ENCODE measurements at places on chromosomes 12 and 14.

- no peak for DNase-seq
Observed at GRCh38 chr12:108955225-108955835, 65.5 kb downstream of the SVOP start.

DNA sequence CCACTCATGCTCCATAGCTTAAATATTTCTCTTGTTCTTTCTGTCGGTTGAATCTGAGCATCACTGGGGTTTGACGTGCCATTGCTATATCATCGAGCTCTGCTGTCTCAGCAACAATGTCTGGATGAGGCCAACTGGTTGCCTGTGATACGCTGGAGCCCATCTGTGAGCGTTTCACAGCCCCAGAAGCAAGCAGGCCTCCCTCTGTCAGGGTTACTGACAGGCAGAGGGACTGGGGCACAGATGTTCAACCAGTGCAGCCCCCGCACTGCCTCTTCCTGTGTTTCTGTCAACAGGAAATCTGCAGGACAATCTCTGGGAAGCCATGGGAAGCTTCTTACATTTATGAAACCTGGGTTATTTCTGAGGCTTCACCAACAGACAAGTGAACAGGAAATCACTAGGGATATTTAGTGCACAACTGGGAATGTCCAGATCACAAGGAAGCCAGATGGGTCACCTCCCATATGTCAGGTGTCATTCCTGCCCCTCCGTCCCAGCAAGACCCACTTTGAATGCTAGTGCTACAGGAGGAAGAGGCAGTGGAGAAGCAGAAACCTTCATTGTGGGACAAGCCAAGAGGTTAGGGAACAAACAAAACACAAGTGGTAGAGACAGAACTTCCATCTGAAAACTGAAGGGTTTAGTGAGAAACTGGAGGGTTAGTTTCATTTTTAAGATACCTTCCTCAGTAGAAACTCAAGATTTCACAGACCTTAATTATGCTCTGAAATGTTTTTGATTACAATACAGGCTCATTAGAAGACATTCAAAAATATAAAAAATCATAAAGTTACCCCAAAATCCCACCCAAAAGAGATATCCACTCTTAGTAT is 24.1 kb downstream of the DMAC2L start:
- DNase-seq, result no peak

- DNase-seq, result no peak
Observed at GRCh38 chr14:70770490-70770889, 38.8 kb downstream of the MAP3K9 start.

DNA sequence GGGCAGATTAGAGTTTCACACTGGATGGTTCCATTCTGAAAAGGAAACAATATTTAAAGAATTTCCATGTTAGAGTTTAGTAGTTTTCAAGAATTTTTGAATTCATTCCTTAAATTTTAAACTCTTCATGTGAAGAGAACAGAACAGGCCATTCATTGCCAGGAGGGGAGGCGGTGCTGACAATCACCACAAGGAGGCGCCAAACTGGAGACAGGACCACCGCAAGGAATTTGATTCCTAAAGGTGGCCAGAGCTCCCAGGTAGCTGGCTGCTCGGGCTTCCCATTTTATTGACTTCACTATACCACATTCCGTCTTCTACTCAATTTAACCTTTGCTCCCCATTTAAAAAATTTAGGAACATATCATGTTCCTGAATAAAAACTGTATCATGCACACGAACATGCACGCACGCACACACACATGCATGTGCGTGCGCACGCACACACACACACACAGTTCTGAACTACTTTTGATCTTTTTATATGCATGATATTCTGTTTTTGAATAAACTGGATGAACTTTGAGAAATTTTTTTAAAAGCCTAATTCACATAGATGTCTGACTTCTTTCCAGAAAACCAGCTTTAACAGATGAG is 101.2 kb downstream of the NELL2 start:
- DNase-seq, result peak; percentile 75

DNA sequence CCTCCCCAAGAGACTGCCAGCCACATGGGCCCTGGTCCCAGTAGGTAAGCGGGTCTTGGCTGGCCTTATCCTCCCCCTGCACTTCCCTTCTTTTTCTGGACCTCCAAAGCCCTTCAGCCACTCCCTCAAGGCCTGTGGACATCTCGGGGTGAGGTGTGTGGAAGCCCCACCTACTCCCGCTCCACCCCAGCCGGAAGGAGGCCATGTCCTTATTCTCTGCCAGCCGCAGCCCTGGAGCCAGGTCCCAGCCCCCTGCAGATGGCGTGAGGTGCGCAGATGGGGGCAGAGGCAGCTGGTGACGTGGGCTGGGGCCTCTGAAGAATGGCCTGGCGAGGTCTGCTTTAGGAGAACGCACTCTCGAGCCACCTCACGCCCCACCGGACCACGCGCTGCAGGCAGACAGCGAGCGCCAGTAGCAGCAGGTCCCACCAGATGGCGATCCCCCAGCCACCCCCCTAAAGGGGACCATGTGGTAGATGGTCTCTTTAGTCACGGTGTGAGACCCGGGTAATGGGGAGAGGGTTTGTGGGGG is 167.1 kb downstream of the TSPAN9 start:
- DNase-seq, result no peak

GRCh38 chr12:18643681-18644080 is 94.1 kb downstream of the PLCZ1 start:
- no peak for DNase-seq

DNA sequence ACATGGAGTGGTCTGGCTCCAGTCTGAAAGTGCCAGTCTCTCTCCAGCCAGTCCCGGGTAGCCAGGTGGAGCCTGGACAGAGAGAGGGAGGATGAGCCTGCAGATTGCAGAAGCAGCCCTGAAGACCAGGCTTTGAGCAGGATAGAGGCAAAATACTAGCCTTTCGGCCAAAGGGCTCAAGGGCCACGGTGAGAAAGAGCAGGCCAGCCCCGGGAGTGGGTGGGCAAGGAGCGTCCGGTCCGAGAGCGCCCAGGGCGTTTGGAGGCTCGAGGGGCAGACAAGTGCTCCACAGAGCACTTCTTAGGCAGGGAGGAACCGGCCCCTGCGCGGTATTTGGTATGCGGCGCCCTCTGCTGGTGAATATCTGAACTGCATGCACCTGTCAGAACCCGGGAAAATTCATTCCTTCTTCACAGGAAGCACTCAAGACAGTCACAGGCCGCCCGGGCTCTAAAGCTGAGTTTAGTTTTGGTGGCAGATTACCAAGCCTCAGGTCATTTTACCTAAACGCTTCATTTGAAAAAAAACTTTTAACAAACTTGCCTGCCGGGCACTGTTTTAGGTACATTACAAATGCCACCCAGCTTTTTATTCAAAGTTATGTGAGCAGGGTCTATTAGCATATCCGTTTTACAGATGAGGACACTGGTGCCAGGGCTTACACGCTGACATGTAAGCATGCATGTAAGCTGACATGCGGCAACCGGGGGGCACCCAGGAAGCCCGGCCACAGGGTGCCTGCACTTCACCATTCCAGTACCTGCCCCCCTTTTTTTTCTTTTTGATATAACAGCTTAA is 21.0 kb upstream of the PSMC1 start:
- DNase-seq, result peak; percentile 81

DNA sequence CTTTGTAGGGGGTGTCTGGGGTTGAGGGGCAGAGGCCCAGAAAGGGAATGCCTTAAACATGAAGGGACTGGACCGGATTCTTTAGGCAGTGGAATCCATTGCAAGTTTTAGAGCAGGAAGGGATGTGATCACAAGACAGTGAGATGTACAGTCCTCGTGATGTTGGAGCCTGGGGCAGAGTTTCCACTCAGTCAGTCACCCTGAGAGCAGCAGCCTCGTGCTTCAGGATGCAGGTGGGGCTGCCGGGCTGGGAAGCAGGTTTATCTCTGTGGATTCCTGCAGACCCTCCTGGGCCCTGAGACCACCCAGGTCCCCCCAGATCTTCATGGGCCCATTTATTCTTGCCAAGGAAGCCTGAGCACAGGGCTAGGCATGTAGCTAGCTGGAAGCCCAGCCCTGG is 38.5 kb downstream of the RIN3 start:
- no peak for DNase-seq

GRCh38 chr14:104431351-104431928 is 148.1 kb upstream of the C14orf180 start:
- no peak for DNase-seq

Measured in activated T-cell treated with anti-CD3 and anti-CD28 coated beads, Interleukin-2, amount 50 U/mL, for 48 hours (primary cell).